ENCODE measurements at places on chromosomes 6 and 20.

GRCh38 chr20:34560141-34560523 is 1.6 kb downstream of the MAP1LC3A start:
- DNase-seq = no peak

DNA sequence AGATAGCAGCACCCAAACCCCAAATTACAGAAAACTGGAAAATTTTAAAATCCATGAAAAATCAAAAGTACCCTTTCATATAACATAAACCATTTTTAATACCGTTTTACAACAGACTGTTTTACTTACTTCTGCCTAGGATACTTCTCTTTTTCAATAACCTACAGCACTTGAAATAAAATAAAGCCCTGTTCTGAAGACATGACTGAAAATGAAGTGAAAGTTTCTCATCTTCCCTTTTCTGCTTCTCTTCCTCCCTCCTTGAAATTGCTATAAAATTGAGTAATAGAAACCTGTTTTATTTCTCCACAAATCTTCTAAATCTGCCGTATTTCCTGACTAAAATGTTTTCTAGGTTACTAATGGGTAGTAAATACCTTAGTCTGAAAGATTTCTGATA is 20.3 kb downstream of the MMS22L start:
- DNase-seq = no peak

DNA sequence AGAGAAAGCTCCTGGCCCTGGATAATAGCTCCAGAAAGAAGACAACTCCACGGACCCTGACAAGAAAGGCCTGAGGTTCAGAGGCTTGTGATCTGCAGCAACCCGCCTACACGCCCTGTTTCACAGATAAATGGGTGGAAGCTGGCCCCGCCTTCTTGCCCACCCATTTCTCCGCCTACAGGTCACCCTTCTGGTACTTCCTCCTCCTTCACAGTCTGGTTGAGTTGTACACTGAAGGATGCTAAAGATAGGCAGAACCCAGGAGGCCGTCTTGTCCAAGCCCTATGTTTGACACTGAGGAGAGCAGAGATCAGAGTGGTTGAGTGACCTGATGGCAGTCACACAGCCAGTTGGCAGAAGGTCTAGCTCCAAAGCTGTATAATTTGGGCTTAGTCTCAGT is 34.2 kb upstream of the MDGA1 start:
- DNase-seq = peak; percentile 48

DNA sequence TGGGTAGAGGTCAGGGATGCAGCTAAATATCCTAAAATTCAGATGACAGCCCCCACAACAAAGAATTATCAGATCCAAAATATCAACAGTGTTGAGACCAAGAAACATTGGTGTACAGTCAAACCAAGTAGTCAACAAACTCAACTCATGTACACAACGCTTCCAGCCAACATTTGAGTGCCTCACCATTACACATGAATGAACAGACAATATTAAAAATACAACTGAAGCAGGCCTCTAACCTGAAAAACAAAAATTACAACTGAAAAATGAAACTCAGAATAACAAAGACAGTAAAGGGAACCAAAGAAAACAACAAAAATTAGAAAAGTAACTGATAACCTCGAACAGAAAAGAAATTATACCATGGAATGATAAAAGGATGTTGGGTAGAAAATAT is 46.2 kb downstream of the HACE1 start:
- no peak for DNase-seq

- no peak for DNase-seq
Measured at GRCh38 chr6:105569706-105570105, 166.8 kb upstream of the PREP start.

- DNase-seq = no peak
Measured at GRCh38 chr20:13238001-13238653, 17.1 kb downstream of the ISM1 start.

GRCh38 chr6:143270026-143270425 is 180.5 kb downstream of the ADAT2 start:
- no peak for DNase-seq

DNA sequence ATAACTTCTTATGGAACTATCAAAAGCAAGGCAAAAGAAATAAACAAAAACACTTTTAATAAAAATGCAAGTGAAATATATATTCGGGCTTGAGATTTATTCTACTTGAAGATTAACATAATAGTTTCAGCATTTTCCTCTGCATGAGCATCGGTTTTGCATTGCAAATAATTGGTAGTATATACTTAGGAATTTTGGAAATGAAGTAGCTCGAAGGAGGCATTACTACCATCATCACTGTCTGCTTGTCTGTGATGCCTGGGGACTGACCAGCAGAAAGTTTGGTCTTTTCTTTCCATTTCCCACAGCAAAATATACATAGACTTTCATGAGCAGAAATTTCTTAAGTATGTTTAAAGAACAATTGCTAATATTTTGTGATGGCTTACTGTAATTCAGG is 570.7 kb downstream of the HTR1B start:
- no peak for DNase-seq

GRCh38 chr20:40540166-40540565 is 148.9 kb downstream of the MAFB start:
- DNase-seq = no peak

- no peak for DNase-seq
Measured at GRCh38 chr6:119323478-119323877, 26.1 kb downstream of the MAN1A1 start.

DNA sequence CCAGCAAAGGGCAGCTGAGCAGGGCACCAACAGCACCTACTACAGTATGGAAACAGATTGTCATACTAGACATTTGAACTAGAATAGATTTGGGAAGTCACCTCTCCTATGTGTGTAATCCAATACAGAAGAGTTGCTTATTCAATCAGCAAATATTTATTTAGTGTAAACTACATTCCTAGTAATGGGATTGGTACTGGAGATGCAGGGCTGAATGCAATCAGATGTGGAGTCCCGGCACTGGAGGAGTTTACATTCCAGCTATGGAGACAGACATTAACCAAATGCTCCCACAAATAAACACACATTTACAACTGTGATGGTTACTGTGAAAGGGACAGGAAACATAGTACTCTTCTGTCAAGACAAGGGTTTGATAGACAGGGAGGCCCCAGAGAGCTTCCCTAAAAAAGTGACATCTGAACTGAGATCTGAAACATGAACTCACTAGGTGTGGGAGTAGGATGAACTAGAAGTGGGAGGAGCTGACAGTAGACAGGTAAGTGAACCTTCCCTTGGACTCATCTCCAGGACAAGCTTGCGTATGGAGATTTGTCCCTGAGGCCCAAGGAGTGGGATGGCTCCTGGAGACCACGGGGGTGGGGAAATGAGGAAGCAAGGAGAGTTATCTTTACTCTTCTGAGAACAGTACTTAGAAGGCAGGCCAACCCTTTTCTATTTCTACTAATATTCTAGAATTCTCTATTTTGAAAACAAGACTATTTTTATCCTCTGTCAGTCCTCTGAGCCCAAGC is 420.5 kb downstream of the MAFB start:
- no peak for DNase-seq

- DNase-seq = no peak
Measured at GRCh38 chr20:13670160-13670559, 31.4 kb upstream of the TASP1 start.

DNA sequence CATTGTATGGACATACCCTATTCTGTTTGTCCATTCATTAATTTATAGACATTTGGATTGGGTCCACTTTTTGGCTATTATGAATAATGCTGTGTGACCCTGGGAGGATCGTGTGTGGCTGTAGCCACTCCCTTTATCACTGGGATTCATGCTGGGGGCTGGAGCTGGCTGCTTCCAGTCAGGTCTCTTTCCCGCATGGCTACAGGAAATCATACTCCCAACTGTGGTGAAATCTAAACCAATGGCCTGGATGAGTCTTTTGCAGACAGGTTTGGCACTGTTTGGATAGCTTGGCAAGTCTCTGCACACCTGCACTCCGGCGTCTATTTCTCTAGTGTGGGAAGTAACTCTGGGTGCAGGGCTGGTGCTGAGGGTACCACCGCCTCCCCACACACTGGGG is 80.4 kb downstream of the RIN2 start:
- no peak for DNase-seq

DNA sequence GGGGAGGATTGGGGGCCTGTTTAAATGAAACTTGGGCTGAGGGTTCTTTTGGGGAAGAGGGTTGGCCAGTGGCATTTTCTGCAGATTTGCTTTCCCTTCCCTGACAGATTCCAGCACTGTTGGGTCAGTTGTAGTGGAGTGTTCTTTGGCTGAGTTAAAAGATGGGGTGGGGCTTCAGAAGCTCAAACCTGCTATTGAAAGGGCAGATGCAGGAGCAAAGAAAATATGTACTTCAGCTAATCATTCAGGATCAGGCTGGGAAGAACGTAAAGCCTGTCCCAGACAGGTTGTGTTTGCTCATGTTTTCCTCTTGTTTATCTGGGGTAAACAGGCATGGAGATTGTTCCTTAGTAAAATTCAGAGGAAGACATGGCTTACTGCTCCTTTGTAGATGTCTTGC is 2.5 kb downstream of the SASH1 start:
- no peak for DNase-seq

- DNase-seq = no peak
Measured at GRCh38 chr20:43667341-43668132, 623 bp downstream of the MYBL2 start.

GRCh38 chr6:37222125-37222967 is 35.2 kb upstream of the TBC1D22B start:
- DNase-seq = peak; percentile 44

DNA sequence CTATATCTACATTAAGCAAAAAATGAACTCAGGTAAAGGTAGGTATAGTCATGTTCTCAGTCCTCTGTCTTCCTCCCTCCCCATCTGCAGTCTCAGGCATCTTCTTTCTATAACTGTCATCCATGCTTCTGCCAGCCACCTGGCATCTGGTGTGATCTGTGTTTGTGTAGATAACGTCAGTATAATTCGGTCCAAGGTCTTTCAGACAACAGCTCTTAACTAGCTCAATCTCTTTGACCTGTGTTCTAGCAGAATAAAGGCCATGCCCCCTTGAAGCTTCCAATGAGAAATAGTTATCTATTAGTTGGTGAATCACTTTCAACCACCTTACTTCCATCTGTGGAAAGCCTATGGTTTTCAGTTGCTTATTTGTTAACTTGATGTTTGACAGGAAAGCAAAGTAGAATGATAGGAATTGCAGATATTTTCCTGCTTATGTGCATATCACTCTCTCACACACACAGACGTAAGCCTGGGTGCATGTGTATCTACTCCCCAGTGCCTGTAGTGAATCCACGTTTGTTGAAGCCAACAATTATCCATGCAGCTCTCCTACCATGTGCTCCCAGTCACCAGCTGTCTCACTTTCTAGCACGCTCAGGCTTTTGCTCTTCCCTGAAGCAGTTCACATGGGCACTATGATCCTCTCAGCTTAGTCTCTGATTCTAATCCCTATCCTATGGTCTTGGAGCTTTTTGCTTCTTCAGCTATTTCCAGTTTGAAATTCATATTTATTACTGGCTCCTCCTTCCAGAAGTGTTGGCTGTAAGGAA is 433.7 kb upstream of the MANEA start:
- no peak for DNase-seq

DNA sequence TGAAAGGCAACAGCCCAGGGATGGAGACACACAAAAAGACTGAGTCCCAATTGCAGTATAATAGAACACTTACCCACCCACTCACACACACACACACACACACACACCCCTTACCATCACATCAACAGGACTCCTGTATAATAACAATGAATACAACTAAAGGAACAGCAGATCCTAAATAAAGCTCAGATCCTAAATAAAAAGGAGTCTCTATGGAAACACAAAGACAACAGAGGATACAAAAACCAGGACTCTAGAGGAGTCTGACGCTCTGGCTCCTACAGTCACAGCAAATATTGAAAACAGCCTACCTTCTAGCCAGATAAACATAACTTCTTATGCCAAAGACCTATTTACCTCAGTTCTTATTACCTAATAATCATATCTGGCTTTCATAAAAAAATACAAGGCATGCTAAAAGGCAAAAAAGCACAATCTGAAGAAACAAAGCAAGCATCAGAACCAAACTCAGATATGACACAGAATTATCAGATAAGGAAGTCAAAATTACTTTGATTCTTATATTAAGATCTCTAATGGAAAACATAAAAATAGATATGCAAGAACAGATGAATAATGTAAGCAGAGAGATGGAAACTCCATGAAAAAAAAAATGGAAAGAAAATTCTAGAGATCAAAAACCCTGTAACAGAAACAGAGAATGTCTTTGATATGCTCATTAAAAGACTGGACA is 134.9 kb downstream of the MMUT start:
- DNase-seq = no peak

DNA sequence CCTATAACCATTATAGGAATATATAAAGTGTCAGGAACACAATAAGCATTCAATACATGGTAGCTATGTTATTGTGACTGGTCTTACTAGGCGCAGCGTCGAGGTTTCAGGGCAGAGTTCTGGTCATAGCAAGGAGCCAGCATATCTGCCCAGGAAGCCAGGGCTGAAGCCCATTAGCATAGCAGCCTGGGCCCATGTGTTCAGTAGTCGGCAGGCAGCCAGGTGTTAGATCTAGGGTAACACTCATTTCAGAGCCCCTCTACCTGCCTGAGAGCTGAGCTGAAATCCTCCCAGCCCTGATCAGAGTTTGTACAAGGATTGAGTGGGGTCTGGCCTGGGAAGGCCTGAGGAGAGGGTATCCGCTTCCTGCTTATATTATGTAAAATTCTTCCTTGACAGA is 32.1 kb downstream of the C20orf173 start:
- DNase-seq = no peak

- no peak for DNase-seq
Measured at GRCh38 chr6:130111031-130111430, 92.7 kb downstream of the L3MBTL3 start.

DNA sequence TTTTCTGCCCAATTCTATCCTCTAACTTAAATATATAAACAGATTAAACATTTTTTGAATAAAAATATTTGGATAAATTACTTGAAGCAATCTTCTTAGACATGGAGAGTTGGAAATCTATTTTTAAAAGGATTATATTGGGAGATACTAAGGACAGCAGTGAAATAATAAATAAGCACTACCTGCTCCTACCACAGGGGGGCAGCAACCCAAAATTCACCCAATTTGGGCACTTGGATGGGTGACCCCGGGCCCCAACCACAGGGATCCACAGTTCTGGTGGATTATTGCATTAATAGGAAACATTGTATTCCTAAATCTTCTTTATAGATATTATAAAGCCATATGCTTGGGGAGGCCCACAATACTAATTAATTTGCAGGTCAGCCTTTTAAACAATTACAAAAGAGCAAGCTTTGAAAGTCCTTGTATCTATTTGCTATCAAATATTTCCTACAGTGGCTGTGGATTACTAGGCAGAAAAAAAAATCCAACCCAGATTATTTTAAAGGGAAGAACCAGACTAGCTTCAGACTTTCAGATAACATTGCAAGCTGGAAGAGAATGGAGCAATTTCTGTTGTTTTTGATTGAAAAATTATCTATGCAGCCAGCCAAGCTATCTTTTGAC is 66.4 kb upstream of the PDE10A start:
- peak; percentile 5 for DNase-seq

GRCh38 chr20:56808117-56808725 is 179.1 kb downstream of the TFAP2C start:
- no peak for DNase-seq

GRCh38 chr6:37302086-37302686 is 44.2 kb upstream of the TMEM217 start:
- DNase-seq = no peak

GRCh38 chr6:168272415-168273325 is 46.9 kb downstream of the DACT2 start:
- no peak for DNase-seq

GRCh38 chr6:23478312-23478711 is 647.7 kb upstream of the NRSN1 start:
- DNase-seq = no peak
